Activated T-helper 2 cell treated with anti-CD3 and anti-CD28 coated beads, Interferon-gamma antibody, Interleukin-2, Interleukin-4, amounts not matched to agents 10 μg/mL and 5 μg/mL and 100 μg/mL, durations not matched to agents 14 hours and 24 hours and 36 hours (primary cell): ENCODE measurements at places on chromosomes 7 and 10.

GRCh38 chr7:128192497-128193142, 48.5 kb upstream of the LEP start:
- peaks cover 7% of the 10 kb centered on the region for H3K36me3 ChIP-seq
- no peak for DNase-seq
- H3K27ac ChIP-seq: no peak overlapping the region
- no peak overlapping the region for H3K4me3 ChIP-seq
- H3K4me1 ChIP-seq: no peaks in the 10 kb centered on the region
- peaks cover 10% of the 10 kb centered on the region for H3K27me3 ChIP-seq

DNA sequence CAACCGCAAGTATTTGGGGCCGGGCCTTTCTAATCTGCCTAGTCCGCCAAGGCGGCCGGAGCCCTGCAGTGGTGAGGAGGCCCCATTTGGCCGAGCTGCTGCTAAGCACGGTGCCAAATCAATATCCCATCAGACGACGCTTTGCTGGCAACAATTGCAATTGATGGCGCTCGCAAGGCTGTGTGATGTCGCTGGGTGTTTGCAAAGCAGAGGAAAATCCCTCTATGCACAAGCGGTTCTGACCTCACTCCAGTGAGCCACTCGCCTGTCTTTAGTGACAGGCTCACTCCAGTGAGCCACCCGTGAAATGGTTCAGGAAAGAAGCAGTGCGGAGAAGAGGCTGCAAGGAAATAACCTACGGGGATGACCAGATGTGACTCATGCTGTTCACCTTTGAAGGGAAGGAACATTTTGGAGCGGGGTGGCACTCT, 18.3 kb upstream of the PDE1C start:
- no peak for DNase-seq
- no peaks in the 10 kb centered on the region for H3K27me3 ChIP-seq
- H3K4me3 ChIP-seq: no peak overlapping the region
- H3K27ac ChIP-seq: no peak overlapping the region
- no peaks in the 10 kb centered on the region for H3K4me1 ChIP-seq

- no peak overlapping the region for H3K4me3 ChIP-seq
- H3K27me3 ChIP-seq: no peaks in the 10 kb centered on the region
- no peaks in the 10 kb centered on the region for H3K36me3 ChIP-seq
These were observed 65.3 kb downstream of the TET1 start for GRCh38 chr10:68625316-68625921.

DNA sequence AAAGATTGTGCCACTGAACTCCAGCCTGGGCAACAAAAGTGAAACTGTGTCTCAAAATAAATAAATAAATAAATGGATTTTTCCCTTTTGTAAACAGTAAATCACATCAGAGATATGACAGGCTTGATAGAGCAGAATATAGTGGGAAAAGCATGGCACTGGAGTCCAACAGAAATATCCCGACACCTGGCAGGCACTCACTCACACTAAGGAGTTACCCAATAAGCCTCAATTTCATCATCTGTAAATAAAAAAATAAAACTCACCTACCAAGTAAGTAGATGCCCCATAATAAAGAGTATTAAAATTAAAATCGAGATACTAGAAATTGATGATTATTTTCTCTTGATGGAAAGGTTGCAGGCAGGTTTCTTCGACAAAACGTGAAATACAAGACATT, 1.7 kb downstream of the ATE1 start:
- H3K27ac ChIP-seq: no peak overlapping the region
- H3K4me3 ChIP-seq: no peak overlapping the region
- H3K36me3 ChIP-seq: peaks cover 28% of the 10 kb centered on the region
- H3K27me3 ChIP-seq: no peaks in the 10 kb centered on the region
- no peak for DNase-seq
- H3K4me1 ChIP-seq: peaks cover 18% of the 10 kb centered on the region

DNA sequence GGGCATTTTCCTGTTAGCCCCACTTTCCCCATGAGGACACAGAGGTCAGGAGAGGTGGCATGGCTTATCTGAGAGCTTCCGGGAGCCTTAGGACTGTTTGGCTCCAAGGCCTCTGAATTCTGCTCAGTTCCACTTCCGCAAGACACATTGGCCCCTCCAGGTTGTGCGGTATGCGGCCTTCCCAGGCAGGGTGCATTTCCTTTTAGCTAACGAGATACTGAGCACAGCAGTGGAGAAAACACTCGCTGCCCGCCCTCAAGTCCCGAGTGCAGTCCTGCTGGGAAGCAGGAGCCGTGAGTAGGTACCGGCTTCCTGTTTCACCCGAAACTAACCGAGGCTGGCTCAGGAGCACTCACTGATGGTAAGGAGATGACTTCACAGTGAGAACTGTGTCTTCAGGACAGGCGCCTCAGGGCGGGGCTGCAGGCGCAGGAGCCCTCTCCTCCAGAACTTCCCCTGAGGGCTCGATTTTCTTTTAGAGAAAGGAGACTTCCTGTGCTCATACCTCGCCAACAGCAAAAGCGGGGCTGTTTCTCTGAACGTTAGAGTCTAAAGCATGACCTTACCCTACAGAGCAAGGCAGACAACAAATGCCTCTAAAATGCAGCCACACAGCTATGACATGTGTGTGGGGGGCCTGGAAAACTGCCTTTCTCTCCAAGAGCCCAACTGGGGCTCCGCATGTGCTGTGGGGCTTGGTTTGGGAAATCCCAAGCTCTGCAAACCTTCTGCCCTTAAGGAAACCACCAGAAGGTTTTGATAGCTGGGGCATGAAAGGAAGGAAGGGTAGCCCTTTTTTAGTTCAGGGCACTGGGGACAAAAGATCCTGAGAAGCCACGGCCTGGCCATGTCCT, 25.9 kb downstream of the RGS10 start:
- no peaks in the 10 kb centered on the region for H3K27me3 ChIP-seq
- peak; percentile 61 for DNase-seq
- peaks cover 79% of the 10 kb centered on the region for H3K36me3 ChIP-seq
- peak overlapping the region; percentile 77 for H3K27ac ChIP-seq
